ENCODE measurements at places on chromosomes 16 and 17.

DNA sequence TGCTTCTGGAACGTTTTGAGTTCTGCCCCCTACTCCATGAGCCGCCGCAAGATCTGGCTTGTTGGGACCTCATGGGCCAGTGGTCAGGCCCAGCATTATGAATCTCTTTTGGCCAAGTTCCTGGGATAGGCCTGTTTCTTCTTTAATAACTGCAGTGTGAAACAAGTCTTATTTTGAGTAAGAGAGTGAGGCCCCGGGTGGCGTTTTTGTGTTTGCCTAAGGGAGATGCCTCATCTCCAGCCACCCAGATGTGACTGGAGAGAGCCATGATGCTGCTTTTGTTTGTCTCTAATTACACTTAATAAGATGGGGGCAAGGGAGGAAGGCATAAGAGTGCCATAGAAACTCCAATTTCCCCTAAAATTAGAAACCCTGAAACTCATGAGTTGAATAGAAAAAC, 39.8 kb downstream of the KSR1 start:
- peaks cover 41% of the 10 kb centered on the region for H3K4me1 ChIP-seq
- DNase-seq: no peak
- peaks cover 5% of the 10 kb centered on the region for H3K36me3 ChIP-seq
- H3K27me3 ChIP-seq: no peaks in the 10 kb centered on the region
- no peak overlapping the region for H3K4me3 ChIP-seq
- H3K27ac ChIP-seq: peak overlapping the region; percentile 73

DNA sequence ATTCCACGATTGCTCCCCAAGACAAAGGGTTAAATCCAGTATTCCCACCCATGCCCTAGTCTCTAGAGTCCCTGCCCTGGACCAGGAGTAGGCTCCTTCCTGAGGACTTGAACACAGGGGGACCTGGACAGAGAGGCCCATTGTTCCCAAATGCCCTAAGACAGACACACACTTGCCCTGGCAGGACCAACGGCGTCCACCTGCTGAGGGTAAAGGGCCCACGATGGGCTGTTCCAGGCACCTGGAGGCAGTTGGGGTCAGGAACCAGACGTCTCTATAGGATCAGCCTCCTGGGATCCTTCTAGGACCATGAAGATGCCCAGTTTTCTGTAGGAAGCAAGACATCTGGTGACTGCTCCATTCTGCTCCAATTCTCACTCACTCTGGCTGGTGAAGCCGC, 39.3 kb downstream of the TNFRSF13B start:
- no peak overlapping the region for H3K4me3 ChIP-seq
- no peak for DNase-seq
- peaks cover 3% of the 10 kb centered on the region for H3K4me1 ChIP-seq

DNA sequence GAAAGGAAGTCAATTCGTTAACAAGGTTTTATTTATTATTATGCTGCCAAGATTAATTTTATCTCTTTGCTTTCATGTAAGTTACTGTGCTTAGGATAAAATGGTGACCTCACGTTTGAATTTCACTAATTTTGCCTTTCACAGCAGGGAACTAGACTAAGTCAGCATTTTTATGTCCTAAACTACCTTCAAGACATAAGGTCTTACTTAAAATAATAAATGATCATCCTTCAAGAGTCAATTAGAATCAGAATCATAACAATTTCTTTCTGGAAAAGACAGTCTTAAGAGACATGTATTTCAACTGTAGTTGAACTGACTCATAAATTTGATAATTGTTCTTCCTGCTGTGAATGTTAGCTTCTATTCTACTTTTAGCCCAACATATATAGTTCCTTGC, 893.8 kb downstream of the KCNJ2 start:
- no peak overlapping the region for H3K4me3 ChIP-seq
- H3K36me3 ChIP-seq: no peaks in the 10 kb centered on the region
- no peaks in the 10 kb centered on the region for H3K4me1 ChIP-seq
- no peak for DNase-seq
- no peaks in the 10 kb centered on the region for H3K27me3 ChIP-seq

DNA sequence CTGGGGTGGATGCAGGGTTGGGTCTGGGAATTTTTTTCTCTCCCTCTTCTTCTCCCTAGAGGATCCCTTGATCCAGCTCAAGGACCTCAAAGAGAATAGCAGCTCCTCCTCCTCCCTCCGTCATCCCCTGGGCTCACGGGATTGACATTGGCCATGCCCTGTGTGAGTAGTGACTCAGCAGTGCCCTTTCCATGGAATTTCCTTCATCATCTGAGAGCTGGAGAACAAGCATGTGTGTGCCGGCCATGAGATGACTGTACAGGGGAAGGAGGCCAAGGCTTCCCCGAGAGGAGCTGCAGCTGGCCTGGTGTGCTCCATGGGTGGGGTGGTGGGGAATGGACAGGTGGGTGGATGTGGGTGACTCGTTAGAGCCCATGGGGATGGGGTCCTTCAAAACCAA, 8.9 kb upstream of the WSCD1 start:
- peak; percentile 91 for DNase-seq
- H3K36me3 ChIP-seq: no peaks in the 10 kb centered on the region
- no peak overlapping the region for H3K4me3 ChIP-seq
- no peak overlapping the region for H3K27ac ChIP-seq
- peaks cover 5% of the 10 kb centered on the region for H3K4me1 ChIP-seq

DNA sequence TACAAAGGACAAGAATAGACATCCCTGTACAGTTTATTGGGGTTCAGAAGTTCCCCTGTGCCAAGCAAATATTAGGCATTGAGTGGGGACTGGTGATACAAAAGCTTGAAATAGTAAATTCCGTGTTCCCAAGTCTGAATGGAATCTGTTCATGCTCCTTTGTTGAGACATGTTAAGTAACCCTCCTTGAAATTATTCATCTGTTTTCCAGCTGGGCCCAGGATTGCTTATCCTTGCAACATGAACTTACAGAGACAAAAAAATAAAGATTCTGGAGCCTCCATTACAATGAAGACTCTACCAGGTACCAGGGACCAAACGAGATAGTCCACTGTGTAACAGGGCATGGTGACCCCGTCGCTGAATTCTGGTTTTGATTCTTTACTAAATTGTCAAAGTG, 6.1 kb upstream of the CCL8 start:
- DNase-seq: no peak
- H3K36me3 ChIP-seq: no peaks in the 10 kb centered on the region
- H3K27ac ChIP-seq: no peak overlapping the region

GRCh38 chr16:64962786-64963185, 159.1 kb downstream of the CDH11 start:
- DNase-seq: peak; percentile 28
- no peaks in the 10 kb centered on the region for H3K27me3 ChIP-seq
- H3K27ac ChIP-seq: no peak overlapping the region
- peaks cover 3% of the 10 kb centered on the region for H3K36me3 ChIP-seq
- H3K4me1 ChIP-seq: no peaks in the 10 kb centered on the region

- no peak overlapping the region for H3K27ac ChIP-seq
- H3K36me3 ChIP-seq: no peaks in the 10 kb centered on the region
- H3K27me3 ChIP-seq: no peaks in the 10 kb centered on the region
- no peaks in the 10 kb centered on the region for H3K4me1 ChIP-seq
- no peak overlapping the region for H3K4me3 ChIP-seq
Measured at GRCh38 chr16:63943566-63943965, 1178.3 kb downstream of the CDH11 start.

DNA sequence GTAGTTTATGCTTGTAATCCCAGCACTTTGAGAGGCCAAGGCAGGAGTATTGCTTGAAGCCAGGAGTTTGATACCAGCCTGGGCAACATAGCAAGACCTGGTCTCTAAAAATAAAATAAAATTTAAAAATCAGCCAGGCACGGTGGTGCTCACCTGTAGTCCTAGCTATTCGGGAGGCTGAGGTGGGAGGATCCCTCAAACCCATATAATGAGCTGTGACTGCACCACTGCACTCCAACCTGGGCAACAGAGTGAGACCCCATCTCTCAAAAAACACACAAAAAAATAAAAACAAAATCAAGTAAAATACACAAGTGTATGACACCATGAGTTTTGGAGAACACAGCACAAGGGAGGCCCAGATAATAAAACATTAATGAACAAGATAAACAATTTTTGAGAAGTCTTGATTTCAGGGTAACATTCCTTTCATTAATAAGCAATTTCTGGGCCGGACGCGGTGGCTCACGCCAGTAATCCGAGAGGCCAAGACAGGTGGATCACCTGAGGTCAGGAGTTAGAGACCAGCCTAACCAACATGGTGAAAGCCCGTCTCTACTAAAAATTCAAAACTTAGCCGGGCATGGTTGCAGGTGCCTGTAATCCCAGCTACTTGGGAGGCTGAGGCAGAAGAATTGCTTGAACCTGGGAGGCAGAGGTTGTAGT, 17.9 kb downstream of the PRPSAP1 start:
- H3K27ac ChIP-seq: no peak overlapping the region
- no peaks in the 10 kb centered on the region for H3K27me3 ChIP-seq
- no peak overlapping the region for H3K4me3 ChIP-seq
- peaks cover 4% of the 10 kb centered on the region for H3K4me1 ChIP-seq
- peaks cover 20% of the 10 kb centered on the region for H3K36me3 ChIP-seq

DNA sequence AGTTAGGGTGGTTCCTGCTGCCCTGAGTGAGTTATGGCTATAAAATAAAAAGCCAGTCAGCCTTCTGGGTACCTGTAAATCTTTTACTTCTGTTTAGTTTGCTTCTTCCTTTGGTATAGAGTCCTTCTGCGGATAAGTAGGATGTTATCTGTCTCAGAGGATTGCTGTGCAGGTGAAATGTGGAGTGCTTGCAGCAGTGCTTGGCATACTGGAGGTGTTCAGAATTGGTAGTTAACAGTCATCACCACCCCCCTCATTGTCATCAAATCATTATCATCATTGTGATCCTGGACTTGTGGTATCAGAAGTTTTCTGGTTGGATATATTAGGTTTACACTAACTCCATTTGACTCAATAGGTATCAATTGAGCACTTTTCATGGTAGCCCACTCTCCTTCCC, 2.6 kb downstream of the LCMT1 start:
- H3K4me1 ChIP-seq: peaks cover 5% of the 10 kb centered on the region
- H3K4me3 ChIP-seq: no peak overlapping the region
- peaks cover 11% of the 10 kb centered on the region for H3K36me3 ChIP-seq
- no peaks in the 10 kb centered on the region for H3K27me3 ChIP-seq
- DNase-seq: no peak

GRCh38 chr17:44733753-44734152, 25.0 kb upstream of the ADAM11 start:
- H3K36me3 ChIP-seq: peaks cover 19% of the 10 kb centered on the region
- peaks cover 6% of the 10 kb centered on the region for H3K4me1 ChIP-seq
- no peak for DNase-seq
- no peak overlapping the region for H3K4me3 ChIP-seq
- H3K27ac ChIP-seq: no peak overlapping the region
- H3K27me3 ChIP-seq: no peaks in the 10 kb centered on the region

- no peak overlapping the region for H3K27ac ChIP-seq
- peaks cover 1% of the 10 kb centered on the region for H3K4me1 ChIP-seq
- H3K36me3 ChIP-seq: no peaks in the 10 kb centered on the region
- H3K4me3 ChIP-seq: no peak overlapping the region
Measured at GRCh38 chr17:59266745-59267144, 46.4 kb downstream of the GDPD1 start.

GRCh38 chr16:84080378-84080777, 36.4 kb downstream of the MBTPS1 start:
- no peak overlapping the region for H3K4me3 ChIP-seq
- no peak overlapping the region for H3K27ac ChIP-seq
- no peak for DNase-seq
- H3K27me3 ChIP-seq: no peaks in the 10 kb centered on the region
- peaks cover 91% of the 10 kb centered on the region for H3K36me3 ChIP-seq

DNA sequence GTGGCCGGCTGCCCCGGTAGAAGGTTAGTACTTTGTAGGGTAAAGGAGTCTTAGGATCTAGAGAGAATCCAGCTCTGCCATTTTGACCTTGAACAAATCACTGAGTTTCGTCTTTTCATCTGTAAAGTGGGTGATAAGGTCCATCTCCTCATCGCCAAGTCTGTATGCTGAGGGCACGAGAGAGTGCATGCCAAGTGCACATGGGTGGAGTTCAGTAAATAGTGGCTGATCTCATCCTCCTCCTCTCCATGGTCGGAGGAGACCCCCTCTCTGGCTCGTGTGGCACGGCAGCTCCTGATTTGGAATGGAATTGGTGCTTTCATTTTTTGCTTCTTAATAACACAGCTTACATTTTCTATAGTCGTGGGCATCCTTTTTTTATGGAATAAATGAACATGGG, 30.7 kb downstream of the MYH3 start:
- no peak for DNase-seq
- H3K27ac ChIP-seq: no peak overlapping the region
- H3K4me1 ChIP-seq: no peaks in the 10 kb centered on the region

- no peak overlapping the region for H3K4me3 ChIP-seq
- H3K36me3 ChIP-seq: no peaks in the 10 kb centered on the region
- no peaks in the 10 kb centered on the region for H3K27me3 ChIP-seq
- no peak for DNase-seq
- H3K4me1 ChIP-seq: no peaks in the 10 kb centered on the region
Measured at GRCh38 chr16:58658796-58659211, 25.8 kb downstream of the SLC38A7 start.

DNA sequence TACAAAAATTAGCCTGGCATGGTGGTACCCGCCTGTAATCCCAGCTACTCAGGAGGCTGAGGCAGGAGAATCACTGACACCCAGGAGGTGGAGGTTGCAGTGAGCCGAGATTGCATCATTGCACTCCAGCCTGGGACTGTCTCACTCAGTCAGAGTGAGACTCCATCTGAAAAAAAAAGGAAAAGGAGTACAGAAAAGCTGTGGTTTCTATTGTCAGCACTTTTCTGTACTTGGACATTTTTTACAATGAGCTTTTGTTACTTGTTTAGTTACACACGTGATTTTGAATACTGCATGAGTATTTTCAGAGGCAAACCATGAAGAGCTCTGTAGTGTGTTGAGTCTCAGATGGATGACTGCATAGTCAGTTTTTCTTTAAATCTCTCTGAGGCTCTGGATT, 26.3 kb downstream of the ZC3H18 start:
- DNase-seq: no peak
- H3K36me3 ChIP-seq: peaks cover 52% of the 10 kb centered on the region
- H3K4me3 ChIP-seq: no peak overlapping the region
- H3K27me3 ChIP-seq: no peaks in the 10 kb centered on the region
- peaks cover 8% of the 10 kb centered on the region for H3K4me1 ChIP-seq
- H3K27ac ChIP-seq: no peak overlapping the region

GRCh38 chr16:85988723-85989313, 89.9 kb downstream of the IRF8 start:
- H3K36me3 ChIP-seq: no peaks in the 10 kb centered on the region
- no peak for DNase-seq
- peaks cover 17% of the 10 kb centered on the region for H3K27me3 ChIP-seq

- peaks cover 2% of the 10 kb centered on the region for H3K4me1 ChIP-seq
- H3K27me3 ChIP-seq: peaks cover 61% of the 10 kb centered on the region
- peak; percentile 79 for DNase-seq
- no peak overlapping the region for H3K27ac ChIP-seq
- H3K4me3 ChIP-seq: no peak overlapping the region
Measured at GRCh38 chr16:86353148-86353547, 157.2 kb upstream of the FOXF1 start.

DNA sequence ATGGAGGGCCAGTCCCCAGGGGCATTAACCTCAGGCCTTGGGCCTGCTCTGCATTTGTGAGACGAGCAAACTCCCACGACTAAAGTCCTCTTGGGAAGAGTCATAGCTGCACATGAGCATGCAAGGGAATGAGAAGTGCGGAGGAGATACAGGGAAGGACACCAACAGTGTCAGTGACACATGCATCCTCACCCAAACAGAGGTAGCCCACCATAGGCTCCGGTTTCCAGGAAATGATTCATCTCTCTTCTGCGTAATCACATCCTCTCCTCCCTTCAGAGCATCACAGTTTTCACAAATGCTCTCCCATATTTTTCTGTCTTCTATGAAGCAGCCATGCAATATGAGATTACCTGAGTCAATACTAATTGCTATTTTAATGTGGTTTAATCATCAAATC, 725.7 kb upstream of the GOT2 start:
- H3K36me3 ChIP-seq: no peaks in the 10 kb centered on the region
- peak; percentile 5 for DNase-seq
- no peak overlapping the region for H3K27ac ChIP-seq
- H3K4me3 ChIP-seq: no peak overlapping the region

Data from mesenchymal stem cell (in vitro differentiated cells and primary cell).